ENCODE measurements at places on chromosomes 11 and 22.
A peak's percentile ranks its signal among the peaks of the same experiment; 100 is the strongest.

- ATAC-seq, result no peak
These were observed 136.6 kb downstream of the NAV2 start for GRCh38 chr11:19849107-19849789.

GRCh38 chr22:21726650-21727049 is 8.9 kb downstream of the YPEL1 start:
- ATAC-seq, result peak; percentile 70

DNA sequence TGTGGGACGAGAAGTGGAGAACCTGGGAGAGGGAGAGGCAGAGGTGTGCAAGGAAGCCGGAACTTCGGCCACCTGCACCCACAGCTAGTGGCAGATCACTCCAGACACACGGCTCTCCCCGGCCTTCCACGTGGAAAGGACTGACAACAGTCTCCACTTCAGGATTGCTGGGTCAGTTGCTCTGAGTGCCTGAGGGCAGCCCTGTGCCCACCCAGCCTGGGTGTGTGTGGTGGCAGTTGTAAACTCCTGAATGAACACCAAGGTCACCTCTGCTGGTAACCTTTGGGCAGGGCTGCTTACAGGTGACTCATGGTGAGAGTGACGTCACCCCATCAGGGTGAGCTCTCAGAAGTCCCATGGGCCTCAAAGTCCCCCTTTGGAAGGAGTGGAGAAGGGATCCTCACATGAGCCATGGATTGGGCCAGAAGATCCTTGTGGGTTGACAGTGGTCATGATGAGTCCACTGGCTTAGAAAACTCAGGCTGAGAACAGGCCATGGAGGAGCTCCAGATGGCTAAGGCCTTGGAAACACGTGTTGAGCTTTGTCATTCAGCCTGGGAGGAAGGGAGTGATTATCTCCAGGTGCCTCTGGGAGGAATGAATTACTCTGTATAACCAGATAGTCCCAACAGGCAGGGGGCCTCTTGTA is 71.3 kb downstream of the BCR start:
- ATAC-seq, result peak; percentile 66

- no peak for ATAC-seq
These were observed 468.9 kb downstream of the NTM start for GRCh38 chr11:131839326-131839725.

DNA sequence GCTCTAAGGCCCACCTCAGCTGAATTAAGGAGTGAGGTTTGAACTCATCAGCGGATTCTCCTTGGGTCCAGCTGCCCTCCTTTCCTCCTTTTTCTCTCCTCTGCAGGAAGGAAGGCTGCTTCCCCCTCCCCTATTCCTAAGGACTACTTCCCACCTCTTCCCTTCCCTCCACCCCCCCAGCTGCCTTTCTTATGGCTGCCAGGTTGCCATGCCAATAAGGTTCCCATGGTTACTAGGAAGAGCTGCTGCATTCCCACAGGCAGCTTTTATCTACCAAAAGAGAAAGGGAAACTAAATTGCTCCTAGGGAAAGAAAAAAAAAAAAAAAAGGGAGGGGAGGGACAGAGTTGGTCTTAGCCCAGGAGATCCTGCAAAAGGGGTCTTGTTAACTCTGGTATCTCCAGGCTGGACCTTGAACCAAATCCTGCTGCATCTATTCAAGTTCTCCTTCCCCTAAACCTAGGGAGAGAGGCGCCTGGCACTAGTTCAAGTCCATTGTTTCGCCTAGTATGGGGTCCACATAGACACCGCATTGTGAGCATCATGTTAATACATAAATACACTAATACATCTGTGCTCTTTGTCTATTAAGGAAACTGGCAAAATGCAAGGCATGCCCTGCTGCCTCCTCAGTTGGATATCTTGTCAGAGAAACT is 21.2 kb upstream of the FEZ1 start:
- ATAC-seq, result no peak

GRCh38 chr11:117876341-117877119 is at the start of gene FXYD6:
Gene FXYD6 (minus strand): TSS chr11:117876658. CDS start chr11:117842776, 33,882 bp downstream.
- ATAC-seq, result peak; percentile 32

GRCh38 chr22:24986816-24987215 is 34.3 kb downstream of the KIAA1671 start:
- no peak for ATAC-seq

DNA sequence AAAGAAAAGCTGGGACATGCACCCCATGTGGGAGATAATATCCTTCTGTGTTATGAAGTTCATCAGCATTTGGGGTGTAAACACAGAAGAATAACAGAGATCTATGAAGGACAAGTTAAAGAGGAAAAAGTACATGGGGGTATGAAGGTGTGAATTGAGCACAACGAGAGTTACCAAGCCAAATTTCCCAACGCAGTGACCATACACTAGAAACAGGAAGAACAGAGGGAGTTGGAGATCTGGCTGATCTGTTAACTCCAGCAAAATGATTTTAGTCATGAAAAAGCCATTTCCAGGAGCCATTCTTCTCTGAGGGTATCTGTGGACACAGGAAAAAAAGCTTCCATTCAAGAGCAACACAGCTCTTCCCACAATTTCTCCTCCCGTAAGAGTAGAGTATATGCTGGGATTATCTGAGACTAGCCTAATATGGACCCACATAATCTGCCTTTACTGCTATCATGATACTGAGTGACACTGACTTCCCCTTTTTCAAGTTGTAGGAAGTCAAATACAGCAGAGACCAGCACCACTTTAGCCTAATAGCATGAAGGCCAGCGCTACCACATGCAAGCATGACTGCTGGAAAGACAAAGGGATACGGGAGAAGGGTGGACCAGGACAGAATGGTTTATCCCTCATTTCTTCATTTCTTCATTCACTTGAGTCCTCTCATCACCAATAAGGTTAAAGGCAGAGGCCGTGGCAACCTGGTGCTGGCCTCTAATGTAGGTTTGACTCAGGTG is 19.6 kb upstream of the OR8D2 start:
- no peak for ATAC-seq

- no peak for ATAC-seq
These were observed 1.8 kb upstream of the IL18BP start for GRCh38 chr11:71996946-71997345.

GRCh38 chr22:43928908-43929307 is 5.3 kb downstream of the PNPLA3 start:
- no peak for ATAC-seq

- ATAC-seq, result peak; percentile 29
These were observed 26.2 kb upstream of the TMEM123 start for GRCh38 chr11:102478673-102479299.

DNA sequence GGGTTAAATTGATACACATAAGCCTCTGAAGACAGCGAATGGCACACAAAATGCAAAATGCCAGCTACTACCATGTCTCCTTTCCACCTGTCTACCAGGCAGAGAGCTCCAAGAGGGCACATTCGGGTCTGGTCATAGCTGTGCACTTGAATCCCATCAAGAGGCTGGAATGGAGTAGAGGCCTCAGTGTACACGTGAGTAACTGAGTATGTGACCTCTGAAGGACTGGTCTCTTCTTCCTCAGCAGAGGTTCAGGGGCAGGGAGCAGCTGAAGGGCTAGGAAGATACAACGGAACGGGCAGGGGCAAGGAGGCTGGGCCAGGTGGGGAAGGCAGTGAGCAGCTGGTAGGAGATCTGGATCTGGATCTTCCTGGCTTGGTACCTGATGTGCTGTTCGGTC is 56.3 kb upstream of the PHOX2A start:
- ATAC-seq, result no peak

- ATAC-seq, result no peak
These were observed 23.8 kb downstream of the LRP4 start for GRCh38 chr11:46894506-46894905.

DNA sequence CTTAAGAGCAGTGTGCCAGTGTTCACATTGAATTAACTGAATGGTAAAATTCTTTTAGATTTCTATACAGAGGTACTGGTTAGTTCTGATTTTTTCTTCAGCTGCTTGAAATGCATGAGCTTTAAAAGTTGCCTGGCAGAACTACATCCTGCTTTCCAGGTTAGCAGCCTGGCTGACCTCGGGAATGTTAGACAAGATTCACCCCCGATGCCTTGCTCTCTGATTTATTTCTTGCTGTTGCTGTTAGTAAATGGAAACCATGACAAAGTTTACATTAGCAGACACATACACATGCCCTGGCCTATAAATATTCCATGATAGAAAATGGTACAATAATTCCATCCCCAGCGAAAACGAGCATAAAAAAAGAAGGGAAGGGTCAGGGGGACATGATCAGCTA is 47.0 kb downstream of the WT1 start:
- no peak for ATAC-seq

DNA sequence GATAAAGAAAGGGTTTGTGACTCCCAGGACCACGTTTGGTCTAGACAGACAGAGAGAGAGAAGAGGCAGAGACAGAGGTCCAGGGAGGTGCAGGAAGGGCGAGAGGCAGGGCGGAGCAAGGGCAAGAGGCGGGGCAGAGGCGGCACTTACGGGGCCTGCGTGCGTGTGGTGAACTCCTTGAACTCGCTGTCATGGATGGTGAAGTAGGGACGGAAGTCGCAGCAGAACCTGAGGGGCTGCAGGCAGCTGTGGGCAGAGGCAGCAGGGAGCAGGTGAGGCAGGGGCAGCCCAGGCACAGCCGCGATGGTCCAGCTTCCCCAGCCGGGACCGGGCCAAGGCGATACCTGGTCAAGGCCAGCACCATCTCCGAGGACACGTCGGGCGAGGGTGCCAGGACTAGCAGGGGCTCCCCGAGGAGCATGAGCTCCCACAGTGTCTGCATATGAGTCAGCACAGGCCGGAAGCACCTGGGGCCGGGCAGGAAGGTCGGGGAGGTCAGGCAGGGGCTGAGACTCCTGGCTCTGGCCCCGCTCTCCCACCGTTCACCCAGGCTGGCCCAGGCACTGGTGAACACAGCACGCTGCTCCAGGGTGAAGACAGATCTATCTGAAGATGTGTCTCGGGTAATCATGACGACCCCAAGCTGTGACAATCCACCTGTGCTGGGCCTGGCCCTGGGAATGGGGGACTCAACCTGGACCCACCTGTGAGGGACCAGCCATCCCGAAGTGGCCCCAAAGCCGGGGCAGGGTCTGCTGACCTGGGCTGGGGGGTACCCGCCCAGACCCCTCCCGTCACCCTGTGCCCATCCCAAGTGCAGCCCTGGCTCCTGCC is 7.2 kb upstream of the PLXNB2 start:
- peak; percentile 51 for ATAC-seq

DNA sequence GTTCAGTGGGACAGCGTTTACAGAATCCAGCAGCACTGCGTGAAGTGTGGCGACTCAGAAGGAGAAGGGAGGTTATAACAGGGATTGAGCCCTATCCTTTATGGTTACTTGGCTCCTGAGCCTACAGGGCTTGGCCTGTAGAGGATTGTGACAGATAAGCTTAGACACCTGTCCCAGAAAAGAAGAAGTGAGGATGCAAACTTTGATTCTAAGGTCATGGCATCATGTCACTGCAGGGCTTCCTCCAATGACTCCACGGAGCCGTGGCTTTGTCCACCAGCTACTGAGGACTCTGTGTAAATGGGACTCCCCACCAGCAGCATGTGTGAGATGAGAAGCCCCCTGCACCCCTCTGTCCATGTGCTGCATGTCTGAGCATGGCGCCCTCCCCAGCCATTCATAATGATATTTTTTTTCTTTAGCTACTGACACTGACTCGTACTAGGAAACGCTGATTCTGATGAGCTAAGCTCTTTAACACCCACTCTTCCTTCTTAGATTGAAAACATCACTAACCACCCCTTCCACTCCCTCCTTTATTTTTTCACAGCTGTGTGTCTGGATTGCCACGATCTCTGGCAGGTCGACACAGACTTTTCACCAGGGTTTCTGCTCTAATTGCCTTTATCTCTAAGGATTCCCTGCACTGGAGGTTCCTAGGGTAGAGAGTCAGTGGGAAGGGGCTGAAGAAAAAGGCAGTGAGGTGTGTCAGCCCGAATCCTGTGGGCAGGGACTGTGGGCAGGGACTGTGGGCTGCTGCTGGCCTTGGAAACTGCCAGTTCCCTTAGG is 65.5 kb upstream of the TTC12 start:
- ATAC-seq, result no peak

GRCh38 chr22:42887120-42887519 is 30.0 kb upstream of the ARFGAP3 start:
- ATAC-seq, result no peak

- no peak for ATAC-seq
These were observed 3.4 kb upstream of the PIM3 start for GRCh38 chr22:49956914-49957825.

GRCh38 chr22:48794906-48795305 is 1032.8 kb downstream of the BRD1 start:
- no peak for ATAC-seq

DNA sequence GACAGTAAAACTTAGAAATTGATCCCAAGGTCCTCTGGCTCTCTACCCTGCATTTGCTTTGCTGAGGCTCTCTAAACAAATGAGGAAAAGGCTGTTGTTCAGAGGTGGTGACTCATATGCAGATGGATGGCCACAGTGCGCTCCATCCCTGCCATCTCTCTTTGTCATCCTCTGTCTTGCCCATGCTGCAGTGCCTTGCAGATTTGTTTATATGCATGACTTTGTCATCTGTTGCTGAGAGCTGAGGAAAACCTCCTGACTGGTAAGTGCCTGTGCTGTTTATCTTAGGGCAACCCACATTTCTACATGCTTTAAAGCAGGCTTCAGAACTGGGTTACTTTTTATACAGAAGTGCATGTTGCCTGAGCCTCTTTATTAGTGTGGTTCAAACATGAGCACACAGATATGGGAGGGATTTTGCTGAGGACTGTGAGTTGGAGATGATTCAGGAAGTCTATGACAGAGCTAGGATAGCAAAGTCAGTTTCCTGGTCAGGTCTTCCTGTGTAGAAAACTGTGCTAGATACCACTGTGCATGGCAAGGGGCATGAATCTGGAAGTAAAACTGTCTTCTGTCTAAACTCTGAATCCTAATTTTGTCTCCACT is 57.4 kb downstream of the JAM3 start:
- ATAC-seq, result peak; percentile 60

DNA sequence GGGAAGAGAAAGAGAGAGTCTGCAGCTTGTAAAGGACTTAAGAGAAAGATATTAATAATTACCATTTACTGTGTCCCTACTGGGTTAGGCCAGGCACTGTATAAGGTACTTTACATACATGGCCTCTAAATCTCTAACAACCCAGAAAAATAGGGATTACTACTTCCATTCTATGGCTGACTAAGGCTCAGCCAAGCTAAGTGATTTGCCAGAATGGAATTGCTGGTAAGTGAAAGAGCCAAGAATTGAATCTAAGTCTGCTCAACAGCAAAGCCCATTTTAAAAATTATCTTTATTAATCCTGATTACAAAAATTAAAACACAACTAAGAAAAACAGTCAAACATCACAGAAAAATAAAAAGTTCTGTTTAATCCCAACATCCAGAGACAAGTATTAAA is 21.4 kb downstream of the XRRA1 start:
- ATAC-seq, result no peak

- no peak for ATAC-seq
These were observed 532.1 kb downstream of the BUD13 start for GRCh38 chr11:116240710-116241109.

GRCh38 chr11:45076761-45077160 is 69.7 kb upstream of the PRDM11 start:
- ATAC-seq, result no peak

Measured in esophagus mucosa (tissue), 1 donor.